Stimulated activated CD4-positive, alpha-beta T cell treated with anti-CD3 and anti-CD28 coated beads, TNF-alpha, amount 100 ng/mL, for 1 hour (primary cell): ENCODE measurements at places on chromosomes 1 and 21.

DNA sequence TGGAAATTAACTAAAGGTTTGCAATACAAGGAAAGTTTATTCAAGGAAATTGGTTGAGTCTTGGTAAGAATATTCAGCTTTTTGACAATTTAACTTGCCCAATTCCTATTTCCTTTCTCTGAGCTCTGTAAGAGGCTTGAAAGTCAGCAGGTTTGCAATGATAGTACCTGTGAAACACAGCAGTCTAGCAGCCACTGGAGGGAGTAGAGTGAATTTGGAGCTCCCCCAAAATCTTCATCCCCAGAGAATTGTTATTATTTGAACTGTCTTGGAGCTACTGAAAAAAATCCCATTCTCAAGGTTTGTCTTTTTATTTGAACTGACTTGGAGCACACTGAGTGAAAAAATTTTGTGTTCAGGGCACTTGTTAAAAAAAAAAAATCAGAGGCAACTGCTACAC is 654.2 kb upstream of the PKN2 start:
- DNase-seq: no peak

DNA sequence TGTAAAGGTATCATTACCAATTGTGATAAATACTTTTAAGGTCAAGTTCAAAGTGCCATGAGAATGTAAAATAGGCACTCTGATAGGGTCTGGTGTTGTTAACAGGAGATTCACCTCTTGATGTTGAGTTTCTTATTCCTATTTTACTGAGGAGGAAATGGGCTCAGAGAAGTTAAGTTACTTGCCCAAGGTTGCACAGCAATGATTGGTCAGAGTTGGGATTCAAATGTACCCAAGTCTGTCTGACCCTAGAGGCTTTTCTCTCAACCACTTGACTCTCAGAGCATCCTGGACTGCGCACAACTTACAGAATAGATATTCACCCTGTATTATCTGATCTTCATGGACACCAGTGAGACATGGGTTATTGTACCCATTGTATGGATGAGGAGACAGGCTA is 33.9 kb downstream of the SOX13 start:
- DNase-seq: no peak

- no peak for DNase-seq
Observed at GRCh38 chr21:46411236-46411635, 47.5 kb upstream of the DIP2A start.

- peak; percentile 17 for DNase-seq
Observed at GRCh38 chr1:84122780-84123382, 21.2 kb upstream of the PRKACB start.

- no peak for DNase-seq
Observed at GRCh38 chr21:35406635-35407034, 357.5 kb upstream of the RUNX1 start.

DNA sequence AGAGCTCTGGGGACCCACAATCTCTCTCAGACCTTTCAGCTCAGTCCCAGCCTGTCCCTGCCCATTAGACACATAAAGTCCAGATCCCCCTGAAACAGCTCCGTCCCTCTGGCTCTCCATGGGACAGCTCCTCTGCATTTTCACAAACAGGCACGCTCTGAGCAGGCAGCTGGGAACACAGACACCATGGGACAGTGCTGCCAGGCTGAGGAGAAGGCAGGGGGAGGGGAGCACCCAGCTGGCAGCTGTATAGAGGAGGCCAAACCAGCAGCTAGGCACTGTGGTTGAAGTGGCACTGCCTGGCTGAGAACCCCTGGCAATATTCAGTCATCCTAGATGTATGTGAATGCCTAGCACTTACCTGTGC is 2.0 kb downstream of the TMEM63A start:
- DNase-seq: no peak

- DNase-seq: no peak
Observed at GRCh38 chr1:171625225-171625624, 3.2 kb downstream of the MYOCOS start.

DNA sequence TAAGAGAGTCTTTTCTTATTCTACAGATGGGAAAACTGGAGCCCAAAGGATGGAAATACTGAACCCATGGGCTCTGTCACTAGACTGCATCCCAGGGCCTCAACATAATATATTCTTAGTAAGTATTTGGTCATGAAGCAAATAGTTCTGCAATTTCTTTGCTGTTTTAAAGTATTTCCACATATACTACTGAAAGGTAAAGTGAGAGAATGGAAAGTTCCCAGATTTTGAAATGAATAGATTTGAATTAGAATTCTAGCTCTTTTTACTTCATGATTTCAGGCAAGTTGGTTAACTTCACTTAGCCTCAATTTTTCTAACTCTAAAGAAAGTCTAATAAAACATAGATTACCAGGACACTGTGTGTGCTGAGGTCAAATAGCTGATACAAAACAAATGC is 95.6 kb upstream of the FGGY start:
- DNase-seq: no peak

GRCh38 chr1:155761736-155762405 is 73.0 kb downstream of the DAP3 start:
- DNase-seq: no peak

DNA sequence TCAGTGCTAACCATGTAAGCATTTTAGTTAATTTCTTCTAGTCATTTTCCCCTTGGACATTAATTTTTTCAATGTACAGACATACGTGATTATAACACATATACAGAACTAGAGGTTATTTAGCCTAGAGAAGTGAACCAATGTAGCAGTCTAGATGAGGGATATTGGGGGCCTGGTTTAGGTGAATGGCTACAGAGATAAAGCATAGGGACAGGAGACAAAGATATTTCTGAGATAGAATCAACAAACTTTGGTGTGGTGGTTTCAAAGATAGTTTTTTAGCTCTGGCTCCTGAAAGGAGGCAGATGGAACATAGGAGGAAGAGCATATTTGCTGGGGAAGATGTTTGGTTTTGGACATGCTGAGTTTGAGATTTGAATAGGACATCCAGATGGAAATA is 23.0 kb downstream of the RLF start:
- no peak for DNase-seq
